ENCODE measurements at places on chromosomes 2 and 18. TPM values are rescaled to one million over a fixed set of nuclear protein-coding genes. Genes with fewer than 3 reads are reported as not detected.

Gene C1QL2
- not detected for total RNA-seq

Gene CYP27A1
- 54.0 TPM for total RNA-seq

GRCh38 chr2:197851451-197851850, 47.1 kb downstream of the PLCL1 start:
- no peak for DNase-seq

DNA sequence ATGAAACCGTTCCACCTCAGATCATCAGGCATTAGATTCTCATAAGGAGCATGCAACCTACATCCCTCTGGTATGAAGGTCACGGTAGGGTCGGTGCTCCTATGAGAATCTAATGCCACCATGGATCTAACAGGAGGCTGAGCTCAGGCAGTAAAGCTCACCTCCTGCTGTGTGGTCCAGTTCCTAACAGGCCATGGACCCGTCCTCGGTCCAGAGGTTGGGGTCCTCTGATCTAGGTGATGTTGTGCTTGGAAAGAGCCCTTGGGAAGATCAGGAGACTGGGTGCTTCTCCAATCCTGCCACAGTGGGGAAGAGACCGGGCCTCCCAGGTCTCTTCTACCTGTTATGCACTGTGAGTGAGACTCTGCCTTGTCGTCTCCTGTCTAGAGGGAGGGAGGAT, 104.6 kb downstream of the ACKR3 start:
- DNase-seq, result peak; percentile 10

- no peak for DNase-seq
These were observed 239.6 kb downstream of the LPIN1 start for GRCh38 chr2:11985817-11986566.

GRCh38 chr2:206098471-206098870, 12.5 kb upstream of the INO80D start:
- no peak for DNase-seq

DNA sequence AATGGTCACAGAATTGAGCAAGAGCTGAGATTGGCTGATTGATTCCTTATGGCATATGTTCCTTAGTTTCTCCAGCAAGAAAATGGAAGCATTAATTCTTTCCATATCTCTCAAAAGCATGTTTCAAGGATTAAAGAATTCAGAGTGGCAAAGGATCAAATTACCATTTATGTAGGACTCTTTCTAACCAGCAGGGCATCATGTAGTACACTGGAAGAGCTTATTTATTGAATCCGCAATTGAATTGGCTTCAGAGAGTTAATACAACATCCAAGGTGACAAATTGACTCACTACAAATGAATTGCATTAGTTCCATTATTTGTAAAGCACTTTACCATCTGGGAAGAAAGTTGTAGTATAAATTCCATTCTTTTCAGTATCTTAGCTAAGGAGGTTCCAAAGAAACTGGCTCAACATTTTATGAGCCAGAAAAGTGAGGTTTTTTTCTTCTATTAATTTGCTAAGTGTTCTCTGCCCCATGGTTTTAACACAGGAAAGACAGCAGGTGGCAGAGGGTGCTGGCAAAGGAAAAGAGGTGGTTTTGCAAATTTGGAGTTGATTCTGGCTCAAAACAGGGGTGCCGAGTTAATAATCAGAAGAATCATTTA, 409.9 kb downstream of the MTX2 start:
- no peak for DNase-seq

GRCh38 chr18:74149878-74150277, 1.6 kb downstream of the TIMM21 start:
- DNase-seq, result no peak

- no peak for DNase-seq
These were observed 53.5 kb downstream of the KYNU start for GRCh38 chr2:142930835-142931398.

Gene TUBA3E
- total RNA-seq, result not detected

DNA sequence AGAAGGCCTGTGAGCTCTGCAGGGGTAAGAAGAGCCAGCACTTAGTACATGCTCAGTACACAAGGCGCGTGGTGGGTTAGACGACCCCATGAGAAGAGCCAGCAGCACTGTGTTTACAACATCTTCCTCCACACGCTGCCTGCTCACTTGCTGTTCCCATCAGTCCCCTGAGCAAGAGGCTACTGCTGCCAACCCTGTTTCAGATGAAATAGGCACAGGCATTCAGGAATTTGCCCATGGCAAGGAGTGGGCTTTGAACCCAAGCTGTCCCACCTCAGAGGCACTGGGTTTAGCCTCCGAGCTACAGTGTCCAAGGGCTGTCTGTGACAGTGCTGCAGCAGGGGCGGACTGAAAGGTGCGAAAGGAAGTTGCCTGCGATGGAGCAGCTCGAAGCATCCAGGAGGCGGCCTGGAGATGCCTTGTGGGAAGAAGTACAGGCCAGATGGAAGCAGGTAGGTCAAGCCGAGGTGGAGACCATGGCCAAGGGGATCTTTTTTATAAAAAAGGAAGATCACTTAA, 121.5 kb upstream of the PXDN start:
- no peak for DNase-seq

- DNase-seq, result no peak
These were observed 10.8 kb downstream of the AGFG1 start for GRCh38 chr2:227482638-227483340.

DNA sequence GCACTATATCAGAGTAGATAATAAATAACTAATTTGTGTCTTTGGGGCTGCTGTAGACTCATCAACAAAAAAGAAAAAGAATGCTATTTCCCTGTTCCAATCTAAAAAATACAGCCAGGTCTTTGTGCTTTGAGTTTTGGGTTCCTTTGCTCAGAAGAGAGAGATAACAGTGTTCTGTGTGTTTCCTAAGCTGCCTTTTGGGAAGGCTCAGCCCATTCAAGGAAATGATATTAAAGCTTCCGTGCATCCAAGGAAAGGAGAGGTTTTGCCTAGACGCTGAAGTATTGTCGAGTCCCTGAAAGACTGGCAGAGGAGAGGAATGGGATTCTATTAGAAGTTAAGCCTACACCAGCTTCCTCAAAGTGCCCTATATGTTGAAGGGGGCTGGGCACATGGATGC, 25.8 kb upstream of the LRP2 start:
- DNase-seq, result no peak

GRCh38 chr18:49798001-49798400, 15.3 kb downstream of the ACAA2 start:
- DNase-seq, result no peak

- DNase-seq, result no peak
These were observed 31.4 kb upstream of the TAF1B start for GRCh38 chr2:9811679-9812511.

DNA sequence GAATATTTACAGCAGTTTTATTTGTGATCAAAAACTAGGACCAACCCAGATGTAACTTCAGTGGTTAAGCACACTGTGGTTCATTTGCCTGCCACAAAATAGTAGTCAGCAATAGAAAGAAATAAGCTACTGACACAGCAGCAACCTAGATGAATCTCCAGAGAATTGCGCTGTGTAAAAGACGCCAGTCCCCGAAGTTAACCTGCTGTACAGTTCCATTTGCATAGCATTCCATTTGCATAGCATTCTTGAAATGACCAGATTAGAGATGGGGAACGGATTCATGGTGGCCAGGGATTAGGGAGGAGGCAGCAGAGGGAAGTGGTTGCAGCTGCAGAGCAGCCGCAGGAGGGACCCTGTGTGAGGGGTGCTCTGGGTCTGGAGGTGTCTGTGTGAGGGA, 39.3 kb upstream of the NFATC1 start:
- DNase-seq, result no peak

GRCh38 chr2:201360256-201360655, 3.1 kb upstream of the FLACC1 start:
- DNase-seq, result no peak

DNA sequence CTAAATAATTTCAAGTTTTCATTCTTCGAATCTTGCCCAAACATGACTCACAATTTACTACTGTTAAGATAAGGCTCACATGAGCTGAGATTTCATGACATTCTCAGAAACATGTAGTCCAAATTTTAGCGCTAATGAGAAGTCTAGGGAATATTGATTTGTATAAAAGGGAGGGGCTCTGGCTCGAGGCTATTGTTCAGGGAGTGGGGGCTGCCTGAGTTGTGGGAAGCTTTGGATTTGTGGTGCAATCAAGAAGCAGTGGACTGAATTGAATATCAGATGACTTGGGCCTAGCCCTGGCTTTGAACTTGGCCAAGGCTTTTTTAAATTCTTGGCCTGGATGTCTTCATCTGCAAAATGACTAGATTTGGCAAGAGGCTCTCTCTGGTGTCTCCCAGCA, 674.9 kb upstream of the FANCL start:
- no peak for DNase-seq

GRCh38 chr2:67214585-67215185, 182.4 kb upstream of the ETAA1 start:
- no peak for DNase-seq

- DNase-seq, result no peak
These were observed 116.6 kb upstream of the LGALSL start for GRCh38 chr2:64337314-64337713.

DNA sequence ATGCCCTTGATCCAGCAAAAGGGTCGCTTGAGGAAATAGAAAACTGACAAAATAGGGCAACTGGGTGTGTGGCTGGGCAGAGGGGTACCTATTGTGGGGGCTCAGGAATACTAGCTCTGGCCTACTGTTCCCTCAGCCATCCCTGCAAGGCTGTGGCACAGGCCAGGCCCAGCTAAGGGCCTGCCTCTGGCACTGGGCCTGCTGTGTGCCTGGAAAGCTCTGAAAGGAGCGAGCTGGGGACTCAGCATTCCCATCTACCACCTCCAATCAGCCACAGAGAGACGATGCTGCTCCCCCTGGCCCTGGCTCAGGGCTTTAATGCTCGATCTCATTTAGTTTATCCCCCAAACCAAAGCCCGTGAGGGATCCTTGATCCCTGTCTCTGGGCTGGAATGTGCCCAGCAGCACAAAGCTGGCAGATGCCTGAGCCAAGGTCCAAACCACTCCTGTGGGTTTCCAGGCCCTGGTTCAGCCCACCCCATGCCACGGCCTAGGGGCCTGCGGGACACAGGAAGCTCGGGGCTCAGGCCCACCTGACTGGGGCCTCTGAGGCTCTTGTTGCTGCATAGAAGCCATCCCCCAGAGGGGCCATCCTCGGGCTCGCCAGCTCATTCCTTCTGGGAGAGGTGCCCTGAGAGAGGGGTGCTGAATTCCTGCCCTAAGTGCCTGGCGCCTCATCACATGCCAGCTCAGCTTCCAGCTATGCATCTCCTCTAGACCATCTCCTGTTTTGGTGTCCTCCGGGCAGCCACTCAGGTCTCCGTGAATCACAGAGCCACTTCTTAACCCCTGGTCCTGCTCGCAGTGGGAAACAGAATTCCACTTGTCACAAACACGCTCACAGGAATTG, 43.0 kb upstream of the KCNF1 start:
- no peak for DNase-seq

- DNase-seq, result peak; percentile 78
These were observed 22.0 kb downstream of the SMAD7 start for GRCh38 chr18:48928787-48929186.

GRCh38 chr2:168671932-168672331, 130.5 kb upstream of the NOSTRIN start:
- DNase-seq, result no peak

GRCh38 chr2:129061069-129061768, 742.6 kb upstream of the HS6ST1 start:
- DNase-seq, result no peak

DNA sequence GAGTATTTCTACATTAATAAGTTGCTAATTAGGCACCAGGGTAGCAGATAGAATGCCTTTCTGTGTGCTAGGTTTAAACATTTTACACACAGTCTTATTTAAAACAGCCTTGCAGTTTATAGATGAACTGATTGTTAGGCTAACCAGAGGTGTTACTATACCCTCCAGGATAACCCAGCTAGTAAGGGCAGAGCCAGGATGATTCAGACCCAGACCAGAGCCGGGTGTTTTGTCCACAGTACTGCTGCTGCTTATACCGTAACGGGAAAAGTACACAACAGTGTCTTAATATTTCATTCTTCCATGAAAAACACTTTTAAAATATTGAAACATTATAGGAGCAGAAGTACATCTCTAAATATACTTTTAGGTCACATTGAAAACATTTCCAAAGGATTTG, 82.7 kb downstream of the MALT1 start:
- no peak for DNase-seq

DNA sequence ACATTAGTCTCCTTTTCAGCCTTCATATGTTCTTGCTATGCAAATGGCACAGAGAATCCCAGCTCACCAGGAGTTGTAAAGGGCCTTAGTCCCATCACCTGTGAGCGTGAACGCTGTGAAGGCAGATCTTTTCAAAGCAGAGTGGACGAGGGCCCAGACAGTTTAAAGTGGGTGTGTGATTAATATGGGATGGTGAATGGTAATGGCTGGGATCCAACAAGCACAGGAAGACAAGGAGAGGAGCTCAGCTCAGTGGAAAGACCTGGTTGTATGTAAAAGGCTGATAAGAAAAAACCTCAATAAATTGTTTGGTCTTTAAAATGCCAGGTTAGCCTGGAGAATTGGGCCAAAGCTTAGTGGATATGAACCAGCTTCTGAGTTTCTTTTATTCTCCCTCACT, 326.2 kb downstream of the NYAP2 start:
- DNase-seq, result no peak

- DNase-seq, result no peak
These were observed 92.8 kb downstream of the VIT start for GRCh38 chr2:36789181-36789804.

Gene SAG
- not detected for total RNA-seq

Gene SULT1C4
- 2.0 TPM for total RNA-seq

Gene ABCG5
- 0.29 TPM for total RNA-seq

Gene SH3BP4
- total RNA-seq, result 29.1 TPM

Gene FOXD4L1
- not detected for total RNA-seq

- DNase-seq, result no peak
These were observed 29.6 kb downstream of the ADI1 start for GRCh38 chr2:3489764-3490115.

Gene NUP35
- 11.3 TPM for total RNA-seq

Gene AKAIN1
- not detected for total RNA-seq

GRCh38 chr2:75565472-75566462, 5.0 kb upstream of the EVA1A start:
- no peak for DNase-seq

GRCh38 chr2:108575132-108575966, 41.1 kb downstream of the LIMS1 start:
- no peak for DNase-seq

- DNase-seq, result no peak
These were observed 220.5 kb upstream of the RAB6C start for GRCh38 chr2:129758784-129759471.

Gene EHD3
- total RNA-seq, result 1.0 TPM

Gene NT5C1B
- total RNA-seq, result not detected

GRCh38 chr2:209661286-209661894, 110.2 kb upstream of the UNC80 start:
- no peak for DNase-seq

- no peak for DNase-seq
These were observed 169.2 kb upstream of the FHL2 start for GRCh38 chr2:105567996-105568494.

- no peak for DNase-seq
These were observed 128.7 kb downstream of the PLA2R1 start for GRCh38 chr2:159933727-159934049.

Gene CSRNP3
- total RNA-seq, result 2.0 TPM

DNA sequence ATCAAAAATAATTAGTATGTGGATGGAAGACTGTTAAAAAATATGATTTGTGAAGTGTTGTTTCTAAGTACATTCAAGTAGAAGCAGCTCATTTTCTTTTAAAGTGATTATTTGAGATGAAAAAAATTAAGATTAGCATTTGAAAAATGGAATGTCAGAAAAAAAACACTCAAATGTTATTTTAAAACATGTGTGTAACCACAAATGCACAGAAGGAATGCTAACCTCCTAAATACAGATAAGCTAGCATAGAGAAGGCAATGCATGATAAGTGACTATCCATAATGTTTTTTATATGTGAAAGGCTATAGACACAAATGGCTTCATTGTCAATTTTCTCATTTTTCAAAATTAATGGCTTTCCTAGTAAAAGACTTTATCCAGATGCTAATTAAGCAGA, 198.9 kb downstream of the NYAP2 start:
- no peak for DNase-seq

All from colonic mucosa (tissue), 4 donors.